Omental fat pad (tissue), 4 donors: ENCODE measurements at places on chromosomes 2 and 18. TPM values are rescaled to one million over a fixed set of nuclear protein-coding genes. Genes with fewer than 3 reads are reported as not detected.

Gene HOXD11
- total RNA-seq, result not detected

Gene IL36RN
- not detected for total RNA-seq

- no peak for DNase-seq
These were observed 28.3 kb upstream of the ICOS start for GRCh38 chr2:203908066-203908796.

DNA sequence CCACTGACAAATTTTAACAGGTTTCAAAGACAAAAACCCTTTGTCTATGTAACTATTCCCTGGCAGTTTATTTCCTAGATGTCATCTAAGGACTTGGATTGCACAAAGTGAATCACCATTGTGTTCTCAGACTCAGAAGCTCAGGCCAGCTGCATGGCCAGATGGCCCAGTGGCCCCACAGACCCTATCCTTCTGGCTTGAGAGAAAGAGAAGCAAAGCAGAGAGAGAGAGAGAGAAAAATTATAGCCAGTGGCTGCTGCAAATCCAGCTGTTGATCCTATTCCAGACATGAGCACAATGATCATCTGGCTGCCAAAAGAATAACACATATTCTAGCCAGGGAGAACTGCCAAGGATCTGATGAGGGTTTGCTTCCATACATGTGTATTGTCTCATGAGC is 25.8 kb downstream of the CTLA4 start:
- DNase-seq, result no peak

Gene STEAP3
- total RNA-seq, result 9.4 TPM

DNA sequence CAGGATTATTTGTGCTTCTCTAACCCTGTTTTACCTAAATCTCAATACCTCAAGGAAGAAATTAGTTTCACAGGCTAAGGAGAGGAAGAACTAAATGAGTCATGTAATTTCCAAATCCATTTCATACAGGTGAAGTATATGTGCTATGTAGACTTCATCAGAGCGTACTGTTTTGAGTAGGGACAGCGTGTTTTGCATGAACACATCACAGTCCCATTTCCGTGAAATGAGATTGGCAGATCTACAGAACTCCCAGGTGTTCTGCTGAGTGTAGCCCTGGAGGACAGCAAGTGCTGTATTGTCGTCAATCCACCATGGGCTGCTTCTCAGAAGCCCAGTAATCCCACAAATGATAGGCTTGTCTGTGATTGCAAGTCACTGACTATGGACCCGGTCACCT is 97.7 kb downstream of the XRCC5 start:
- DNase-seq, result no peak

Gene B4GALT6
- total RNA-seq, result 3.0 TPM

Gene VWA3B
- total RNA-seq, result not detected

- DNase-seq, result no peak
These were observed 21.7 kb upstream of the POLI start for GRCh38 chr18:54247511-54248175.

- no peak for DNase-seq
These were observed 1101.5 kb upstream of the KLHL29 start for GRCh38 chr2:22283436-22283835.

DNA sequence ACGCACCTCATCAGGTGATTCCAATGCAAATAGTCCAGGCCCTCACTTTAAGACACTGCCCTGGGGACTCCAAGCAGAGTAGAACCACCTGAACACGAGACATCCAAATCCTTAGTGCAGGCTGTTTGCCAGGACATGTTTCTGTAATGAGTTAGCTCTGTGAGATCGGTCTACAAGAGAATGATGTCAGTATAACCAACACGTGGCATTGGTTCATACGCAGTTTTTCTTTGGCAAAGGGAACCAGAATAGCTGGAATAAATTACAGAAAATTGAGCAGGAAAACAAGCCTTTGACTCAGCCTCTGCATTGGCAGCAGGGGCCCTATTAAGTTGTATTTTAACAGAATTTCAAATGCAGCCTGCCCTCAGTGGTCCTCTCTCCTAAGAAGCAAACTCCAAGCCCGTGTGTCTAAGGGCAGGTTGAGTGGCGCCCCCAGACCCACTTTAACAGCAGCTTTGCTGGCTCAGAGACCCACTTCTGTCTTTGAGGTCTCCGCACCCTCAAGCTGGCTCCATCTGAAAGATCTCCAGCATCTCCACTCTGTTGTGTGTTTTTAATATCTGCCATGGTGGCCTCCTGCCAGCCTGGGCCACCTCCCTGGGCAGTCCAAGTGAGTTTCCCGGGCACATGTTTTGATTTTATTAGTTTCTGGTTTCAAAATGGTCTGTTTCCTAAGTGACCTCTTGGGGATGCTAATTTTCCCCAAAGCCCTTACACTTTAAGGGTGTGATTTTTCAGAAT is 61.3 kb downstream of the ALPK2 start:
- DNase-seq, result no peak

DNA sequence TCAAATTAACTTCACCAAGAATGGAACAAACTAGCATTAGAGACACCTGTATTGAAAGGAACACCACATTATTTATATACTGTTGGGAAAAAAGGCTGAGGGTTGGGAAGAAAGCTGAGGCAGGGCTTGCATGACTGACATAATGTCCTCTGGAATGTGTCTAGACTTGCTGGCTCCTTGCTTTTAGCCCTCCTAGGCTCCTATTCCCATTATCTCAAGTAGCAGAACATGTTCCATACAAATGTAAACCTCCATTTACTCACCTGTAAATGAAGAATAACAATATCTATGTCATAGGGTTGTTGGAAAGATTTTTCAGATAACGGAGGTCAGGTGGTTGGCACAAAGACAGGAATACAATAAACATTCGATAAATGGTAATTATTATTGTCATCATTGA is 976 bp upstream of the ACADL start:
- DNase-seq, result no peak

- DNase-seq, result no peak
These were observed 9.2 kb downstream of the AAK1 start for GRCh38 chr2:69634196-69634821.

- DNase-seq, result no peak
These were observed 6.4 kb downstream of the HDAC4 start for GRCh38 chr2:239394346-239394945.

DNA sequence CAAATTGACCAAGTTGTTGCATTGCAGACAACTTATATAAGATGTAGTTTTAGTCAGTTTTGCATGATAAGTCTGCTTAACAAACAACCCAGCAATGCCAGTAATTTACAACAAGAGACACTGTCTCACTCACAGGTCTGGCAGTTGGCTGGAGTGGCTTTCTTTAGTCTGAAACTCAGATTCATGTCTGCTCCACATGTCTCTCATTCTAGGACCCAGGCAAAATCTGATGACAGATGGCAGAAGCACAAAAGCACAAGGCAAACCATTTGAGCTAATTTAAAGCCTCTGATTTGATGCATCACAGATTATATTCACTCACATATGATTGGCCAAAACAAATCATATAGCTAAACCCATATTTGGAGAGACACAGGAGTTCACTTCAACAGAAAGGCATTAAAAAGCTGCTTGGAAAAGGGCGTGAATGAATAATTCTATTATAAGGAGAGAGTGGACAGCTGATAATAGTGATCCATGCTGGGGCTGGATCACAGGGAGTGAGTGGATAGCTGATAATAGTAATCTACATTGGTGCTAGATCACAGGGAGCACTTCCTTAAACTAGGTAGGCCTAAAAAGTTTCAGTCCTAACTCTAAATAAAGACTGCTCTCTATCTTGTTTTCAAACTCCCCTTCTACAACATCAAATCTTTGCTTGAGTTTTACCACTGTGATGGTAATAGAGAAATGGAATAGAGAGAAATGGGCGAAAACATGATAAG is 593.2 kb upstream of the ZNF804A start:
- no peak for DNase-seq

Gene POTEJ
- not detected for total RNA-seq

Gene AMER3
- total RNA-seq, result not detected

Gene FAM161A
- 1.9 TPM for total RNA-seq

DNA sequence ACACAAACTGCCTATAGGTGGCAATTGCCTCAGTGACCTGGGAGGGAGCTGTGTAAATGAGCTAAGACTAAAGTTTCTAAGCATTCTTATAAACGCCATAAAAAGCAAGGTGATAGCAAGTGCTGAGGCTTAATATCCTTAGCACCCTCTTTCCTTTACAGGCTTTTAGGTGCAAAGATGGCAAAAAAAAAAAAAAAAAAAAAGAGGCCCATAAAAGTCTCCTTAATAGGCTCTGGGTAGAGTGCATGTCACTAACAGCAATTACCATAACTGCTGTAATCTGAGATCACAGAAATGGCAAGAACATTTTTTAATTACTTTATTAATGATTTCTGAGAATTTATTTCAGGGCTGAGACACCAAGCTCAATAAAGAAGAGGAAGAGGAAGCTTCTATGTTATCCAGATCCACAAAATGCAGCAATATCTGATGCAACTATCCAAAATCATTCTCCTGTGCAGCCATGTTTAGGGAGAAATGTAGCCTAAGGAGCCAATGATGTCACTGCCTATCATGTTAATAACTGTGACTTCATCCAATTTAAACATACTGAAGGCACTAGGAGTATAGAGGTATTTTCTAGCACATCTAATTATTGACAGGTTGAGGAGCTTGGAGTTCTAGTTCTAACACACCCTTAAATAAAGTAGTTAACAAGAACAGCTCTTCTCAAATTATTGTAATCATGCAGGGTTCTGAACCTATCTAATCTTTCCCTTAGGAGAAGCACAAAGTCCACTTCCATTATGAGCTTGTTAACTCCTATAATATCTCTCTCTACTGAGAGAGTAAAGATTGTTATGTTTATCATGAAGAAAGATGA is 804.3 kb upstream of the ACVR2A start:
- no peak for DNase-seq

- DNase-seq, result no peak
These were observed 59.1 kb downstream of the EDAR start for GRCh38 chr2:108929807-108930425.

Gene LOXHD1
- total RNA-seq, result 1.7 TPM

GRCh38 chr2:156787517-156787916 is 351.3 kb downstream of the GPD2 start:
- no peak for DNase-seq

Gene VAMP5
- total RNA-seq, result 116 TPM

Gene PLB1
- 14.3 TPM for total RNA-seq
